Activated T-cell treated with anti-CD3 and anti-CD28 coated beads, Interleukin-2, amount 50 U/mL, for 72 hours (primary cell): ENCODE measurements at places on chromosomes 12 and 14. TPM values are rescaled to one million over a fixed set of nuclear protein-coding genes. Genes with fewer than 3 reads are reported as not detected.

GRCh38 chr12:122533856-122534255 lies 6.8 kb downstream of the KNTC1 start:
- DNase-seq = no peak

GRCh38 chr14:73188501-73188911 lies 48.8 kb upstream of the PAPLN start:
- DNase-seq = no peak

GRCh38 chr12:6863586-6864321 lies 3.6 kb upstream of the TPI1 start:
- DNase-seq = no peak

The AP1G2 gene
- 211 TPM for total RNA-seq

GRCh38 chr14:68292441-68293215 lies 473.0 kb downstream of the RAD51B start:
- DNase-seq = no peak

DNA sequence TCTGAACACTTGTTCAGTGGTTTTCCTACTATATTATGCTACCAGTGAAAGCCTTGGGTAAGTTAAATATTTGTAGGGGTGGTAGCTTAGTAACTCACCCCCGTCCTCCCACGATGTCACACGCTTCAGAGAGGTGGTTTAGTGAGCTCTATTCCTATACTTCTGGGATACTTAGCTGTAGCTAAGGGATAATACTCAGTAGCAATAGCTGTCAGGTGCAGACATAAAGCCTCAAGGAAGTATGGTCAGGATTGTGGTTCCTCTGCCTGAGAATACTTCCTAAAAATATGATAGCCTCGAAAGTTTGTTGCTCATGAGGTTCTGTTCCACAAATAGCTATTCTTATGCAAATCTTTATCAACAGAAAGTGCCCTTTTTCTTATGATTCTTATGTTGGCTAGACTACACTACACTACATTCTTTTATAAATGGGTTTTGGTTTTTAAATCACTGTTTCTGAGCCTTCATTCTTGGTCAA lies 11.9 kb downstream of the DLST start:
- no peak for DNase-seq

The TBX3 gene
- not detected for total RNA-seq

The NPC2 gene
- total RNA-seq = 35.4 TPM

GRCh38 chr14:69133206-69134125 lies 19.5 kb downstream of the DCAF5 start:
- peak; percentile 44 for DNase-seq

DNA sequence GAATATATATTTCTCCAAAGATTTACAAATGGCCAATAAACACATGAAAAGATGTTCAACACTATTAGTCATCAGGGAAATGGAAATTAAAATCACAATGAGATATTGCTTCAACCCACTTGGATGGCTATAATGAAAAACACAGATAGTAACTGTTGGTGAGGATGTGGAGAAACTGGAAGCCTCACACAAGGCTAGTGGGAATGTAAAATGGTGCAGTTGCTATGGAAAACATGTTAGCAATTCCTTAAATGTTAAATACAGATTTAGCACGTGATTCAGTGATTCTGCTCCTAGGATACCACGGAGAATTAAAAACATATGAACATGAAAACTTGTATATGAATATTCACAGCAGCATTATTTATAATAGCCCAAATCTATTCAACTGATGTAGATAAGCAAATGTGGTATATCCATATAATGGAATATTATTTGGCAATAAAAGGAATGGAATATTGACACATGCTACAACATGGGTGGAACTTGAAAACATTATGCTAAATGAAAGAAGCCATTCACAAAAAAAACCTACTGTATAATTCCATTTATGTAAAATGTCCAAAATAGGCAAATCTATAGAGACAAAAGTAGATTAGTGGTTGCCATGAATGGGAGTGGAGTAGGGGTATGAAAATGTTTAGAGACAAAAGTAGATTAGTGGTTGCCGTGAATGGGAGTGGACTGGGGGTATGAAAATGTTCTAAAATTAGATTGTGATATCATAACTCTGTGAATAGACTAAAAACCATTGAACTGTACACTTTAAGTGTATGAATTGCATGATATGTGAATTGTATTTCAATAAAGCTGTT lies 227.1 kb upstream of the DDHD1 start:
- no peak for DNase-seq
